ENCODE measurements at places on chromosomes 13 and 19.

DNA sequence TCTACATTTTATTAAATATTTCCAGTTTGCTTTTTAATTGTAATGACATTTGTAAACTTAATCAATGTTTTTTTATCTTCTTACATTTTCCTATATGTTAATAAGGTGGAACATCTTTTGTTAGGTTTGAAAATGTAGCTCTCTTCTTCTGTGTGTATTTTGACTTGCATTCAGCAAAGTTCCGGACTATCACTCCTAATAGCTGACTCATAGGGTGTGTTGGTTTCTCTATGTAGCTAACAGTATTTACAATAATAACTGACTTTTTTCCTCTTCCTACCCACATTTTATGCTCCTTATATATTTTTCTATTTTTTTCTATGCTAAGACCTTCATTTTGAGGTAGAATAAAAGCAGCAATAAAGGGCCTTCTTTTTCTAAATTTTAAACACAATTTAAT, 28.1 kb downstream of the MYO16 start:
- no peak for DNase-seq

DNA sequence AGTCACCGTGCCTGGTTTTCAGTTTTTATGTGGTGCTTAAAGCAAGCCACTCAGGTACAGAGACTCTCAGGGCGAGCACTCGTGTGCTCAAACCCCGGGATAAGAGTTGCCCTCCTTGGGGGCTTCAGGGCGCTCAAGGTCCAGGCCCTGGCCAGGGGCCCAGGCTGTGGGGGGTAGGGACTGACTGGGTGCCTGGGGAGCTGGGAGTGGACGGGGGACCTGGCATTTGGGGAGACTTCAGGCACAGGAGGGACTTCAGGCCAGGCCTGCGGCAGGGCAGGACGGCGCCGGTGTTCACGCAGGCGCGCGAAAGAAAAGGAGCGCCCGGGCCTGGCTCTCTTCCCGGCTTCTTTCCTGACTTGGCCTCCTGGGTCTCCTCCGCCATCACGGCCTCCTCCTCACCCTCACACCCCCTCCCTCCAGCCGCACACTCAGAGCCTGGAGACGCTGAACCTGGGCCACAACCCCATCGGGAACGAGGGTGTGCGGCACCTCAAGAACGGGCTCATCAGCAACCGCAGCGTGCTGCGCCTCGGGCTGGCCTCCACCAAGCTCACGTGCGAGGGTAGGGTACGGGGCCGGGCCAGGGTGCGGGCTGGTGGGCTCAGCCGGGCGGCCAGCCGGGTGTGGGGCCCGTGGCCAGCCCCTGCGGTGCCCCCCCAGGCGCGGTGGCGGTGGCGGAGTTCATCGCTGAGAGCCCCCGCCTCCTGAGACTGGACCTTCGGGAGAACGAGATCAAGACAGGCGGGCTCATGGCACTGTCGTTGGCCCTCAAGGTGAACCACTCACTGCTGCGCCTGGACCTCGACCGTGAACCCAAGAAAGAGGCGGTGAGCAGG, 16.1 kb downstream of the NKPD1 start:
- no peak for DNase-seq

- no peak for DNase-seq
These were observed 43.0 kb downstream of the RB1 start for GRCh38 chr13:48346583-48346982.

DNA sequence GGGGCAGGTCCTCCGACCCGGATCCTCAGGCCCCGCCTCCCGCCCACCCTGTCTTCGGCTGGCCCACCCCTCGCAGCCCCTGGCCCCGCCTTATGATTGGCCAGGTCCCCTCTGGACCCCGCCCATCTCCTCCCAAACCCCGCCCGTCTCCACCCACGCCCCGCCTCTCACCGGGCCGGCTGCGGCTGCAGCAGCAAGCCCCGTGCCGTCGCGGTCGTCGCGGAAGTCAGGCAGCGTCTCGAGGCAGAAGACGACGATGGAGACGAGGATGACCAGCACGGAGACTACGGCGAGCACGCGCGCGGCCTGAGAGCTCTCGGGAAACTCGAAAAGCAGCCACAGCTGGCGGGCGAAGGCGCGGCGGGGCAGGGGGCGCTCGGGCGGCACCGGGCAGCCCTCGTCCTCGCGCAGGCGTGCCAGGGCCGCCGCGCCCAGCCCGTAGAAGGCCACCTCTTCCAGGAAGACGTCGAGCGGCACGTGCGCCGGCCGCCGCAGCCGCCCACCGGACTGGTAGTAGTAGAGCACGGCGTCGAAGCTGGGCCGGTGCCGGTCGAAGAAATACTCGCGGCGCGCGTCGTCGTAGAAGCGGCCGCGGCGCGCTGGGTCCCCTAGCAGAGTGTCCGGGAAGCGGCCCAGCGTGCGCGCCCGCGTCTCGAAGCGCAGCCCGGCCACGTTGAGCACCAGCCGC, 495 bp downstream of the KCNA7 start:
- DNase-seq: no peak

DNA sequence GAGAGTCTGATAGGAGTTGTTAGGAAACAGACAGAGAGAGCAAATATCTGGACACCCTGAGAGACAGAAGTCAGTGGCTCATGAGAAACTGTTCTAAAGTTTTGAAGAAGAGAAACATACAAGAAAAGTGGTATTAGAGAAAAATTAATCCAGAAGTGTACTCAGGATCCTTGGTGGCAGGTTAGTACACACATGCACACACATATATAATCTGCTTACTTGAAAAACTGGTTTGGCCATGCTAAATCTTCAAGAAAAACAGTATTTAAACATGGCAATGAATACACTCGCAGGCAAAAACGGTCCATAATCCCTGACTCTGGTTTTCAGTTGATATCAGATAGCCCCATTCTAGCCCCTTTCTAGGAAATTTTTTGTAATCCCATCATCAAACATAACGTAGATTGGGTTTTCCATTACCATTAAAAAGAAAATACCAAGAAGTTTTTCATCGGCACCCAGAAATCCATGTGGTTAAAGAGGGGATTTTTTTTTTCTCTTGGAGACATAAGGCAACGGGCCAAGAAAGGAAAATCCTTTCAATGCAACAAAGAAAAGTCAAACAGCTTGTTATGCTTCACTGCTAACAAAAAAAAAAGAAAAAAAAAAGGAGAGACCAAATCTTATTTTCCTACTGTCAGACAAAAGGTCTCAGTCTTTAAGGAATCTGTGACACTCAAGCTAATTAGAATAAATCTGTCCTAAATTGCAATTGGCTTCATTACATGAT, 178.0 kb upstream of the MIR17HG start:
- DNase-seq: no peak

DNA sequence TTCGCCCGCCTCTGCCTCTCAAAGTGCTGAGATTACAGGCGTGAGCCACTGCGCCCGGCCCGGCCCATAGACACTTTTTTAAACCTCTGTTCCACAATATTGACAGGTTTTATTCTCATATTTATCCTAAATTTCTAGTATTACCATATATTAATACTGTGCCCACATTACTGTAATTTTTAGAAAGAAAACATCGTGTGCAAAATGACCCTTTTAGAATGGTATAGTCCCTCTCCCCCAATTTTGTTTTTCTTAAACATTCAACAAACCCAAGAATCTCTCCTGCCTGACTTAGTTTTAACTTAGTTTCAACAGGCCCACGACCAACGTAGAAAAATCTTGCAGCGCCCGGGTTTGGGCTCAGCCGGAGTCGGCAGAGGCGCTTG, 9.1 kb downstream of the CDX2 start:
- no peak for DNase-seq

GRCh38 chr19:31801611-31802010, 452.4 kb upstream of the TSHZ3 start:
- DNase-seq: no peak

DNA sequence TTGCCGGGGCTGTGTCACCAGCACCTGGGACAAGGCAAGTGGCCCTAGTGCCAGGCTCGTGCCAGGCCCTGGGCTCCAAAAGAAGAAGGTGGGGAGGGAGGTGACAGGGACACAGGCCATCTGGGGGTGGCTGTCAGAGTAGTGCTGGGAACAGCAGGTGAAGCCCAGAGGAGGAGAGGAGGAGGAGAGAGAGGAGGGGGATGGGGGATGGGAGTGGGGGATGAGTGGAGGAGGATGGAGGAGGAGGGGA, 18.7 kb downstream of the LSM4 start:
- no peak for DNase-seq

DNA sequence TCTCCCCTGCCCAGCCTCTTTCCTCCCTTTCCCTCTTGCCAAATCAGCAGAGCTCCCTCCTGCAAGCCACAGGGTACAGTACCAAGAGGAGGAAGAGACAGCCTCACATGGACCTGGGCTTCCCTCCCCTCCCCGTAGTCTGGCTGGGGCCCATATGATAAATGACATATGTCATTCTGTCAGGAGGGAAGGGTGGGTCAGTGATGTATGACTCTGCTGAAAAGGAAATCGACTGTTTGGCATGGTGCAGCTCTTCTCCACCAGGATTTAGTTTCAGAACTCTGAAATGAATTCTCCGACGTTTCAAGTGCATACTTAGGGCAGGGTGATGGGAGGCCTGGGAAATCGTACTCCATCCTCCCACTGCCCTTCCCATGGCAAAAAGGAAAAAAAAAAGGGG, 9.8 kb downstream of the TSHZ3 start:
- DNase-seq: no peak

DNA sequence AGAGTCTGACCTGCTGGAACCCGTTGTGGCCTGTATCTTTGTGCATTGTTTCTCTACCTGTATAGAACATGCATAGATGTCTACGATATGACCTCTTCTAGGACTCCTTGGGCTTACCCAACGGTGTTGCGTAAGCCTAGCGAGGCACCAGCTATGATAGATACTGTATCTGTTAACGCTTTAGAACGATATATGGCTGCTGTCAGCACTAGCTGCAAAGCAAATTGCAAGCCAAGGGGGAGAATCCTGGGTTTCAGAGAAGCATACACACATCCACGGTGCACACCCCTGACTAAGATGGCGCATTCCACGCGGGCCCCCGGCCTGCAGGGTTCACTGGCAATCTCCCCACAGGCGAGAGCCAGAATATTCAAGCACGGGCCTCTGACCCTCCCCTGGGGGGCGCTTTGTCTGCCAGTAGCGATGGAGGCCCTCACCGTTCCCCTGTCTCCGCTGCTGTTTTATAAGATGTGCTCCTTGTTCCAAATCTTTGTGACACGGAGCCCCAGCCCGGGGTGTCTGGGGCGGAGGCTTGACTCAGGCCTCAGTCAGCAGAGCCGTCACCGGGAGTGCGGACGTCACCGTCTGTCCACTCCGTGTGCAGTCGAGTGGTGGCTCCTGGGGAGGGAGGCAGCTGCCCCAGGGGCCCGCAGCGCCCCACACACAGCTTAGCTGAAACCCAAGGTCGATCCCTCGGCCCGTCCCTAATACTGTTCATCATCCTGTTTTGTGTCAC, 12.9 kb upstream of the RPS15 start:
- no peak for DNase-seq

DNA sequence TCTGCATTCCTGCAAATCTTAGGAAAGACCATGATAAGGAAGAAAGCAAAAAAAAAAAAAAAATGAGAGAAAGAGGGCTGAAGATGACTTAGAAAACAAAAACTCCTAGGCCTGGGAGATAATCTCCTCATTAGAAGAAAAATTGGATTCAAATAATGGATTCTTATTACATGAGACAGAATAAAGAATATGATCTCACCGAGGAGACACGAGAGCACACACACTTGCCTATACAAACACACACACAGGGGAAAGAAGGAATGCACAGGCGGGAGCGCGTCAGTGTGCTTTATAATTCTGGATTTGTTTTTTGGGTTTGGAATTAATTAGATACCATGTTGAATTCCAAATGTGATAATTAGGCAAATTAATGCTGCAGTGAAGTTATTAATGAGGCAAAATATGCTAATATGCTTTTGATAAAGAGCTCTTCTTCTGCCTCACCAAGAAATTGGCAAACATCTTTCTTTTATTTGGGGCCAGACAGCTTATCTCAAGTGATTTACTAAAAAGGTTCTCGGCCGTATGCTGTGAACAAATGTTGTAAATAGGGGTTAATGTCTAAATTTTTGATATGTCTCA, 36.1 kb upstream of the PCDH8 start:
- DNase-seq: no peak

GRCh38 chr13:36875961-36876360, 44.1 kb downstream of the SMAD9 start:
- no peak for DNase-seq

DNA sequence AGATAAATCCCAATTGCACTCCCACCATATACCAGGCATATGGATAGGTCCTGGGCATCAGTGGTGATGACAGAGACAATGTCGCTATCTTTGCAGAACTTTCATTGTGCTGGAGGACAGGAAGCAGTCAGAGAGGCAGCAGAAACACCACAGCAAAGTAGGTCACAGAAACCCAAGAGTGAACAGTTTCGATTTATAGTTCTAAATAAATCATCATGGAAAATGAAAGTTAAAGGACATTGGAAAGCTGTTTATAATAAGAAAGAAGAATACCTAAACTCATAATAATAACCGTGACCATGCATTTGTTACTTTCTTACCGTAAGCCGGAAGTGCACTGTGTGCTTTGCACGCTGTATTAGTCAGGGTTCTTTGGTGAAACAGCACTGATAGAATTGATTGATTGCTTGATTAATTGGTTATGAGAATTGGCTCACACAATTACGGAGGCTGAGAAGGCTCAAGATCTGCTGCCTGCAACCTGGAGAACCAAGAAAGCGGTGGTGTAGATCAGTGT, 38.9 kb downstream of the ALOX5AP start:
- DNase-seq: no peak

DNA sequence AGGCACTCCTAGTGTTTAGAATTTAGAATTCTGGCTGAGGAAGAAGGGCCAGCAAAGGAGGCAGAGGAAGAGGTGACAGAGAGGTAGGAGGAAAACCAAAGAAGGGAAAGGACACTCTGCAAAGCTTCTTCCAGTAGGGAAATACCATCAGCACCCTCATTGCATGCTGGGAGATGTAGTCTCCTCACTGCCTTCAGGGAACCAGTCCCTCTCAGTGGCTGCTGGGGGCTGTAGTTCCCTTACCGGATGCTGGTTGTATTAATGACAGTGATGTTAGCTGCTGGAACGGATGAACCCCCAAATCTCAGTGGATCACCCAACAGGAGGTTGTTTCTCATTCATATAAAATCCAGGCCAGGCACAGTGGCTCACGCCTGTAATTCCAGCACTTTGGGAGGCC, 10.1 kb downstream of the GRIN2D start:
- no peak for DNase-seq

DNA sequence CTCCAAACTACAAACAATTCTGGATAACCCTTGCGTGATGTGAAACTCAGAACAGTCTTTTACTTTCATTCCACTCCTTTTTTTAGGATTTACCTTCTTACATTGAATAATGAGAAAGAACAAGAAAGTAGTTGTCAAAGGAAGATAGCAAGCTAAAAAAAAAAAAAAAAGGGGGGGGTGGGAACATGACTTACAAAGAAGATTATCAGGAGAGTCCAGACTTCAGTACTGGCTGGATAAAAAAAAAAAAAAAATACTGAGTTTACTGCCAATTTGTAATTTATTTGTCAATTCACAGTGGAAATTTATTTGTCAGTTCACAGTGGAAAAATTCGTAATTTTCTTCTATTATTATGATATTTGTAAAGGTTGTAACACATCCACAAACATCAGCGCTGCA, 792.4 kb upstream of the SLITRK5 start:
- no peak for DNase-seq

DNA sequence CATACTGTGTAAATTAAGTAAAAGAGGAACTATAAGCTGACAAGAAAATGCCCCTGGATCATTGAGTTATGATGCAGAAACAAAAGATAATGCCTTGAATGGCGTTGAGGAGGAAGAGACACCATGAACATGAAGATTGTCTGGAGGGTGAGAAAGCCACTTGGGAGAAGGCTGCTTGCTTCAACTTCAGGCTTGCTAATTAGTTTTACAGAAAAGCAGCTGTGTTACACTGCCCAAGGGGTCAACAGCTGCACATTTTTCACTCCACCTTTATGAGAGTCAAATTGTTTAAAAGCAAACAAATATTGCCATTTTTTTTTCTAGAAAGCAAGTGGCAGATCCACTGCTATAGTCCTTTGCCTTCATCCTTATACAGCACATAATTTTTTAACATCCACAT, 35.5 kb upstream of the KLF12 start:
- no peak for DNase-seq

All from stimulated activated CD8-positive, alpha-beta memory T cell treated with anti-CD3 and anti-CD28 coated beads, Interleukin-15, amount 100 ng/mL, for 4 hours (primary cell).